T-helper 17 cell (primary cell): ENCODE measurements at places on chromosomes 3 and 15.

- no peak for DNase-seq
Measured at GRCh38 chr15:55981582-55982249, 11.7 kb downstream of the NEDD4 start.

DNA sequence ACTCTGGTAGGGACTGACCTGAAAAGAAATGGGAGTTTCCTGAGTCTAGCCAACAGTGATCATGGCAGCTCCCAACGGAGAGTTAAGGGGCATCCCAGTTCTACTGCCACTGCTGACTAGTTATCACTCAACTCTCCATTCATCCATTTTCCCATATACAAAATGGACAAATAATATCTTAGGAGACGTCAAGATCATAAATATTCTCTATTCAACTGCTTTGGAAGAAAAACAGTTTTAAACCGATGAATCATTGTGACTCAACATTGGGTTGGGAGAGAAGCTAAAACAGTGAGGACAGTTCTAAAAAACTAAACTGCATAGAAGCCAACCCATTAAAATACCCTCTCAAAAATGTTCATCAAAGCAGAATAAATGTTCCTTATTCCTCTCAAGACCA, 57.6 kb upstream of the CHRM5 start:
- no peak for DNase-seq

DNA sequence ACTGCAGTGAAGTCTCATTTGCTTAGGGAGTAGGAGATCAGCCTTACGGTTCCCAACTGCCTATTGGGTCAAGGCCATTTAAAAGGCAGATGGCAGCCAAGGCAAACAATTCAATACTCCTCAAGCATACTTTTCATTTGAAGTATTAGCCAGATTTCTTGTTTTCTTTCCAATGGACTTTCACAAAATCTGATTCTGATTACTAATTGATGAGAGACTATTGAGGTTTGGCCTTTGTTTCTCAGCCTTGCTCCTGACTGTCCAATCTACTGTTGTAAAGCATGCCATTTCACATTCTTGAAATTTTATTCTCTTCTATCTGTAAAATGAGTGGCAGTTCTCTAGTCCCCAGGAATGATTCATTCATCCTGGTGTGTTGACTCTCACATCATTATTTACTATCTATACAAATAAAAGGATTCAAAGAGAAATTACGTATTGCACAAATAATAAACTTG, 166.2 kb upstream of the TGFBR2 start:
- no peak for DNase-seq

- no peak for DNase-seq
Measured at GRCh38 chr3:47859956-47860605, 57.1 kb downstream of the DHX30 start.

GRCh38 chr15:48774484-48774883, 36.4 kb downstream of the CEP152 start:
- DNase-seq, result no peak

- no peak for DNase-seq
Measured at GRCh38 chr3:150177673-150178381, 207.1 kb upstream of the PFN2 start.

DNA sequence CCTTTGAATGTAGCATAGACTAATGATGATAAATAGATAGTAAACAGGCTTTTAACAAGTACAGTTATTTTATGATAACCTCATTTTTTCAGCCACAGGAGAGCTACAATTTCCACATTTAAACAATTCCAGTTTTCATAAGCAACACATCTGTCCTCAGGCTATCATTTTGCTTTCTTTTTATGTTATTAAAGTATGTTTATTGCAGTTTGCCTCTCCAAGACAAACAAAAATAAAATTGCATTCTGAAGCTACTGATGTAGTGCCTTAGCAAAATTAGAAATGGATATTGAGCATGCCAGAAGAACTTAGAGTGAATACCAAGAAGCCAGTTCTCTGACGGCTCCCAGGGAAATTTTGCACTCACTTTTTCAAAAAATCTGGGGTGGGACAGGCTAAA, 140.6 kb upstream of the ABHD17C start:
- no peak for DNase-seq

DNA sequence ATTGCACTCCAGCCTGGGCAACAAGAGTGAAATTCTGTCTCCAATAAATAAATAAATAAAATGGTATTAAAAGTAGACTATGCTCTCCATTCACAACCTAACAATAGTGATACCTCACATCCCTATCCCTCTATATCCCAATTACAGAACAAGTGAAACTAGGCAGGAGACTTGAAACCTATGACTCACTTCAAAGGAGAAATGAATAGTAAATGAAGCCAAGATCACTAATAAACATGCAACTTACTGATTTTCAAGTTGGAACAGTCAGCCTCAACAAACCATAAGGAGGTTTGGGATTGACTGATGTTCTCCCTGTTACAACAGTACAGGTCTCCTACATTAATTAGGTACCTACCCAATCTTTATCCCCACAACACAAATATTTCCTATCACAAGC, 103.4 kb downstream of the GSK3B start:
- no peak for DNase-seq

- no peak for DNase-seq
Measured at GRCh38 chr3:50314342-50314741, 8.2 kb downstream of the HYAL2 start.

GRCh38 chr3:16031434-16031833, 143.0 kb upstream of the GALNT15 start:
- no peak for DNase-seq

DNA sequence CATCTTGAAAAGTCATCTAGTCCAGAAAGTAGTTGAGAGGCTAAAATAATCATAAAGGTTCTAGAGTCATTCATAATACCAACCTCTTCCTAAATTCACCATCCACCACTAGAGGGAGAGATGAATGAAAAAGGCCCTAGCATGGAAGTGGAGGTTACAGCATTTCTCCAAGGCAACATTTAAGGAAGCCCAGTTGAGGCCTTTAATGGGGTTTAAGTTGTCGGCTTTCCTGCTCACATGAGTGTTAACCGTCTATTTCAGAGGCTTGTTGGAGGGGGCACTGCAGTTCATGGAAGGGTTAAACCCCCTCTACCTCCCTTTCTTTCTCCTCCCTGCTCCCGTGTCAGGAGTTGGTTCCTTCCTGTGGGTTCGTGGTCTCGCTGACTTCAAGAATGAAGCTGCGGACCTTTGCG, 3.8 kb upstream of the SLCO3A1 start:
- DNase-seq, result no peak

DNA sequence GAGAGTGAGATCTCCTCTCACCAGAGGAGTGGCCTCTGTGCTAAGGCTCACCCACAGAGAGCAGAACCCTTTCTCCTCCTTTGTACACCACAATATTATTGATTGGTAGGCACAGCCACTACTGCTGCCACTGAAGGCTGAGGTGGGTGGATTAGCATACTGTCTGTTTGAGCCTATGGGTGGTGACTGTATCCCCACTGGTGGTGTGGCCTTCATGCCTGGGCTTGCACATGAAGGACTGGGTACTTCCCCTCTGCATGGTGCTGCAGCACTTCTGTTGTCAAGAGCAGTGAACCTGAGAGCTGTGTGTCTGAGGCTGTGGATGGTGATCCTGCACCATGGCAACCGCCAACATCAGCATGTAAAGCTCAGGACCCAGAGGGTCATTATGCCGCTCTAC, 35.7 kb upstream of the NECTIN3 start:
- no peak for DNase-seq

- DNase-seq, result no peak
Measured at GRCh38 chr3:132145833-132146232, 111.0 kb upstream of the CPNE4 start.

GRCh38 chr3:133965013-133965570, 64.6 kb downstream of the SLCO2A1 start:
- no peak for DNase-seq

- no peak for DNase-seq
Measured at GRCh38 chr3:186452517-186452916, 90.5 kb upstream of the DGKG start.

GRCh38 chr15:61200626-61201025, 28.5 kb downstream of the RORA start:
- DNase-seq, result no peak

- no peak for DNase-seq
Measured at GRCh38 chr15:35444557-35445204, 101.3 kb downstream of the DPH6 start.

GRCh38 chr15:82843566-82843965, 34.1 kb downstream of the WHAMM start:
- no peak for DNase-seq

GRCh38 chr3:148999806-149000205, 8.5 kb downstream of the GYG1 start:
- DNase-seq, result no peak
